ENCODE measurements at places on chromosomes 6 and 20.
A peak's percentile ranks its signal among the peaks of the same experiment; 100 is the strongest.

DNA sequence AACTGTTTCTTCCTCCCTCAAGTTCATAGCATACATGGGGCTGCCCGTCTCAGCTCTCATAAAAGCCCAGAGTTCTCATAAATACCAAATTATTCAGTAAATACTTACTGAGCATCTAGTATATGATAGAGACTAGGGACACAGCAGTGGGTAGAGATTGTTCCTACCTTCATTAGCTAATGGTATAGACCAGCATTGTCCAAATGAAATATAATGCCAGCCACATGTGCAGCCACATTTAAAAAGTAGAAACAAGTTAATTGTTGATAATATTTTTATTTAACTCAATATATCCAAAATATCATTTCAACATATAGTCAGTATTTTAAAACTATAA, 1.2 kb downstream of the TTLL9 start:
- DNase-seq, result no peak

GRCh38 chr20:2693286-2694007, 867 bp downstream of the EBF4 start:
- DNase-seq, result peak; percentile 52

DNA sequence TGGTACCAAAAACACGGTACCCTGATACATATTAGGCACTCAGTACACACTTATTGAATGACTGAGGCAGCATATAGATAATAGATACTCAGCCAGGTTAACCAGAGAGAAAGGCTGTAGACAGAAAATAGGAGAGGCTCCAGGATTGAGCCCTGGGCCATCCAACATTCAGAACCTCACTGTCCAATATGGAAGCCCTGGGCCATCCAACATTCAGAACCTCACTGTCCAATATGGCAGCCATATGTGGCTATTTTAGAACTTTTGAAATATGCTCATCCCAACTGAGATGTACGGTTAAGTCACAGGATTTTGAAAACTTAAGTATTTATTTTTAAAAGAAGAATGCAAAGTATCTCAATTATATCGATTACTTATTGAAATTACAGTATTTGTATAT, 142.5 kb upstream of the ID4 start:
- DNase-seq, result no peak

GRCh38 chr6:129486327-129486726, 223.7 kb downstream of the ARHGAP18 start:
- no peak for DNase-seq

GRCh38 chr6:22432060-22432459, 135.2 kb upstream of the PRL start:
- DNase-seq, result no peak

GRCh38 chr20:17873410-17874270, 95.0 kb downstream of the SNX5 start:
- no peak for DNase-seq

DNA sequence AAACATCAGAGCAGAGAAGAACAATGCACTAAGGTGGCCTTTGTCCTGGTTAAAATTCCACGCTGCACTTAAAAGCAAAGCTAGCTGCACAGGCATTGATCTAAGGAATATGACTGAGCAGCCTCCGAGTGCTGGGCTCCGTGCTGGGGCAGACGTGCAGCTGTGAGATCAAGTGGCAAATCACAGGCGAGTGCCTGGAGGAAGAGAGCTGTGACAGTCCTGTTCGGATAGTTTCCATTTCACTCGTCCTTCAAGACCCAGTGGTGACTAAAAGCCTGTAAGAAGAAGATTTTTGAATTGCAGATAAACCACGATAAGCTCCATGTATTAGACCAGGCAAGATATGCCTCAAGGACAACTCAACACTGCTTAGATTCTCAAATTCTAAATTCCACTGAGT, 247.9 kb downstream of the ANKRD60 start:
- DNase-seq, result no peak

GRCh38 chr6:166595061-166595780, 8.7 kb upstream of the RAMACL start:
- DNase-seq, result no peak

All from HEK293T (cell line).